RPMI7951 (cell line): ENCODE measurements at places on chromosomes 5 and 9.

DNA sequence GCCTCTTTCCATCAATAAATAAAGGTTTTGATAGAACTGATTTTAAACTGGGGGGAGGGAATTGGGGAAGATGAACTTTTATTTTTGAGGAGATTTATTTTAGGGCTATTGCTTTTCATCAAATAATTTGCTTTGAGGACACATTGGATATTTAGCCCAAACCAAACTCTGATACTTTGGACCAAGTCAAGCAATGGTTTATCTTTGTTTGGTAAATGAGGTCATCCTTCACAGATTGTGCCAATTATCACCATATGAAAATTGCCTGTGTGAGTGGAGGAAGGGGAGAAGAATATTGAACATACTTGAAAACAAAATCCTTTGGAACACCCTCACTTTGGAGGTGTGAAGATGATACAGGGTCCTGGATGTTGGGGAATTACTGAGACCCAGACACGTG is 176.9 kb upstream of the CD180 start:
- DNase-seq = no peak

GRCh38 chr5:5018578-5018970 is 121.6 kb upstream of the ADAMTS16 start:
- peak; percentile 92 for DNase-seq

GRCh38 chr5:112109331-112110007 is 309.6 kb downstream of the EPB41L4A start:
- DNase-seq = peak; percentile 75

DNA sequence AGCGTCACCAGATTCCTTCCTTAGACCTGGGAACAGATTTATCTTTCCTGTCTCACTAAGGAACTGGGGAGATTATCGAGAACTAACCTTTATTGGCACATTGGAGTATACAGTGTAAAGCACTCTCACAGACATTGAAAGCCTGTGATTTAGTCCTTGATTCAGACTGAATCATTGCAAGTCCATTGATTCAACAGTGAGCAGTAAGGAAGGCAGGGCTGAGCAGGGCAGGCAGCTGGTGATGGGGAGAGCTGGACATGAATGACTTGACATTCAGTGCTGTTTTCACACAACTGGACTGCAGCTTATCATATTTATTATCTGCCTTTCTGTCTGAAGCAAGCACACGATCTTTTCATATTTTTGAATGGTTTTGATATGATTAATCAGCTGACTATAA is 16.2 kb downstream of the ISOC1 start:
- no peak for DNase-seq

- no peak for DNase-seq
Measured at GRCh38 chr9:92942688-92943616, 4.4 kb upstream of the FGD3 start.

DNA sequence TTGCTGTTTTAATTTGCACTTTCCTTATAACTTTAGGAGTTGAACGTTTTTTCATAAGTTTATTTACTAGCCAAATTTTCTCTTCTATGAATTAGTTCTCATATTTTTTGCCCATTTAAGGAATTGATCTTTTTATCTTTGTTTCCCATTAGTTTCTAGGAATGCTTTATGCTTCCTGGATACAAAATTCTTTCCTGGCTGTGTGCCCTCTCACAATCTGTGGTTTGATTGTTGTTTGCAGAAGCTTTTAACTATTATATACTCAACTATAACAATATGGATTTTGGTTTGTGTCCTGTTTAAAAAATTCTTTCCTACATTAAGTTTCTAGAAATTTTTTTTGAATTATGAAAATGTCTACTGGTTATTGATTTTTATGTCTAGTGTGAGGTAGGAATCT is 206.3 kb downstream of the CSNK1G3 start:
- DNase-seq = no peak

GRCh38 chr5:168992687-168993086 is 308.3 kb downstream of the SLIT3 start:
- no peak for DNase-seq

DNA sequence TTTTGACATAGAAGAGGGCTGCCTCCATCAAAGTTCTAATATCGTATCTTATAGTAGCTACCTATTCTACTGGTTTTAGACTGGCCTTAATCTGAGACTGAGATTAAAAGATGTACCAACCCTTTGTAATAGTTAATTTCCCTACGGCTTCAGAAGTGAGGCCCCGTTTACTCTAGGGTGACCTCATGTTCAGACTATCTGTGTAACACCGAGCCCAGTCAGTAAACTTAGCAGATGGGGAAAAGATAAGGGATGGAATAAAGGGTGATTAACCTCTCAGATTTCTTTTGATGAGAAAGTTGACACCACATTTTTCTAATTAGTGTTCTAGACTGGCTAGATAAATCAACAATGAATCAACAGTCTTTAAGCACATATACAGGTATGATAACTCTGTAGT is 283.1 kb downstream of the KCTD16 start:
- no peak for DNase-seq

- peak; percentile 91 for DNase-seq
Measured at GRCh38 chr5:163505368-163506094, at the start of gene MAT2B. Gene MAT2B, plus strand, starts transcription at chr5:163505619. Its CDS starts 68 bp downstream, at chr5:163505687.

GRCh38 chr5:172645271-172646055 is 4.4 kb downstream of the NEURL1B start:
- no peak for DNase-seq

GRCh38 chr9:17986595-17986994 is 407.7 kb downstream of the SH3GL2 start:
- no peak for DNase-seq

DNA sequence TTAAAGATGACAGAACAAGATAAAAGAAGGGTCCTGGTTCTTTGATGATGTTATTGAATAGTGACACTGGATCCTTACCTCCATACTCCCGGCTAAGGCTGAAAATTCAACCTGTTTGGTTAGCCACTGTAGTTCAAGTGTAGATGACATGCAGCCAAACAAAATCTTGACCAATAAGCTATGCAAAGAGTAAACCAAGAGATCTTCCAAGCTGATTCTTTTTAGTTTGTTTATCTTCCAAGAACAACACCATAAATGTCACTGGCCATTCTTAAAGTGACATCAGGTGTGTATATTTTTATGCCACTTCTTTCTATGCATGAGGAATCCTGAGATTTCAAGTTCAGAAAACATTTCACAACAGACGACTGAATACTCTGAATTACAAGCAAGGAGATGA is 141.5 kb upstream of the FST start:
- no peak for DNase-seq

DNA sequence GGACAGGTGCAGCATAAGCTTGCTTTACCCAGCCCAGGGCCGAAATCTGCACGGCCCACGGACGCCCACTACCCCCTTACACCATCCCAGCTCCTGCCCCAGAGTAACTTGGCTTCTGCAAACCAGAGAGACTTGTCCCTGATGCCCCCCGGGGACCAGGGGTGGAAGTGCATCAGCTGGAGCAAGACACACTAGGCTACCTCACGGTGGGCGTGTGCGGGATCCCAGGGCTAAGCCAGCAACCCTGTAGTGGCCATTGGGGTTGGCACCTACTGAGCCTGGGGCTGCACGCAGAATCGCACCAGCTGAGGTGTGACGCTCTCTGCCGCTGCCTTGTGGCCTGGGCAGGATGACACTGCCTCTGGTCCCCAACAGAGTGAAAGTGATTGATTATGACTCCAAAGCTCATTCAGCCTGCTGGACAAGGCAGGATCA is 6.1 kb upstream of the ZNF79 start:
- peak; percentile 10 for DNase-seq

- DNase-seq = no peak
Measured at GRCh38 chr5:23825196-23825595, 317.8 kb downstream of the PRDM9 start.

GRCh38 chr5:3954633-3955032 is 359.0 kb downstream of the IRX1 start:
- no peak for DNase-seq

DNA sequence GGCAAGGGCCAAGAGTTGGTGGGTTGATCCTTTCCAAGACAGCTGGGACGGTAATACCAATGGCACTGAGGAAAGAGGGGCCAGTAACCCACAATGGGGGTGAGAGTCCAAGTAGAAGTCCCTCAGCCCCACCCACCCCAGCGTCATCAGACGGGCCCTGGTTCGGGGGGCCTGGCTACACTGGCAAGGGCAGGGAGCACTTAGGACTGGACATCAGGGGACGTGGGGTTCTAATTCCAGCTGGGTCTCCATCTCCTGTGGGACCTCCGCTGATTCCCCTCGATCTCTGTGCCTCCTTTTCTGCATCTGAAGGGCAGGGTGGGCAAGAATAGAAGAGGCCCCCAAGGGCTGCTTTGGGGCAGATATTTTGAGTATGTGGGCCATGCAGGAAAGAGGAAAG is 53.5 kb upstream of the FCN1 start:
- no peak for DNase-seq

DNA sequence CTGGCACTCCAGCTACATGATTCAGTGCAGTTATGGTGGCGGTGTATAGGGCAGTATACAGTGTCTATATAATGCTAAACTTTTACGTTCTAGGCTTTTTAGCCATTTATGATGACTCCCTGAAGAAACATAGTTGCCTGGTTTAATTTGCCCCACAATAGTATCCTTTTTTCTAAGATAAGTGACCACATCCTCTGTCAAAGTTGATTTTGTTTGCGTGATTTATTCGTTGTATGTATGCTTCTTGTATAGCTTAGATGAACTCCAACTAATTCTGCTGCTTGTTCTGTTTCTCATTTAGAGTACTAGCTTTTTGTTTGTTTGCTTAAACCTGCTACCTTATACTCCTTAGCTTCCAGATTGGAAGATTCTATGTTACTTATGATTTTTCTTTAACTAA is 83.6 kb downstream of the ERMP1 start:
- DNase-seq = no peak

DNA sequence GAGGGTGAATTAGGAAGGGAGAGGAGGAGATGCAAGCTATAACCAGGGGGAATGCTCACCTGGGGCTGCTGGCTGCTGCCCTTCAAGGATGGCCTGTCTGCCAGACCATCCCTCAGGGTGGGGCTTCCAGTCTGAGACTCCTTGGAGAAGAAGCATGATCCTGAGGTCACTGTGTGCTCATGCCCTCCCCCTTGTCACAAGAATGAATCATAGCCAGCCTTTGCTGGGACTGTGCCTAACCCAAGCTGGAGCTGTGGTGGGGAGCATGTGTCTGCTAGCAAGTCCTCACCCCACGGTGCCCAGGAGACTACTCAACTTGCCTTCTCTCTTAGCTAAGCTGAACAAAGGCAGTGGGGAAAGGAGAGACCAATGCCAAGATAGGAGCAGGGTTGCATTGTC is 463.6 kb downstream of the SPOCK1 start:
- peak; percentile 31 for DNase-seq

- peak; percentile 11 for DNase-seq
Measured at GRCh38 chr5:142924135-142924883, 154.1 kb downstream of the ARHGAP26 start.

- DNase-seq = no peak
Measured at GRCh38 chr9:127175319-127175715, 52.9 kb upstream of the ANGPTL2 start.

DNA sequence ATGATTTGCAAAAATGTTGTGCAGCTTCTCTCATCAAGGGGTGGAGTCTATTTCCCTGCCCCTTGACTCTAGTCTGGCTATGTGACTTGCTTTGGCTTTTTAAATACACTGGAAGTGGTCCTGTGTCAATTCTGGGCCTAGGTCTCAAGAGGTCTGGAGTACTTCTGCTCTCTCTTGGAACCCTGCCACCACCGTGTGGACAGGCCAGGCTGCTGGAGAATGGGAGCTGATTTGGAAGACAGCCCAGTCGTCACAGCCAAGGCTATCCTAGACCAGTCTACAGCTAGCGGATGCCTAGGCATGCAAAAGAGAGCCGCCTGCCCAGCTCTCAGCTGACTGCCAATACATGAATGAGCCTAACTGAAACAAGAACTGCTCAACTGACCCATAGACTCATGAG is 56.7 kb upstream of the CLINT1 start:
- peak; percentile 50 for DNase-seq

- peak; percentile 27 for DNase-seq
Measured at GRCh38 chr5:66814146-66814991, 218.2 kb downstream of the MAST4 start.

DNA sequence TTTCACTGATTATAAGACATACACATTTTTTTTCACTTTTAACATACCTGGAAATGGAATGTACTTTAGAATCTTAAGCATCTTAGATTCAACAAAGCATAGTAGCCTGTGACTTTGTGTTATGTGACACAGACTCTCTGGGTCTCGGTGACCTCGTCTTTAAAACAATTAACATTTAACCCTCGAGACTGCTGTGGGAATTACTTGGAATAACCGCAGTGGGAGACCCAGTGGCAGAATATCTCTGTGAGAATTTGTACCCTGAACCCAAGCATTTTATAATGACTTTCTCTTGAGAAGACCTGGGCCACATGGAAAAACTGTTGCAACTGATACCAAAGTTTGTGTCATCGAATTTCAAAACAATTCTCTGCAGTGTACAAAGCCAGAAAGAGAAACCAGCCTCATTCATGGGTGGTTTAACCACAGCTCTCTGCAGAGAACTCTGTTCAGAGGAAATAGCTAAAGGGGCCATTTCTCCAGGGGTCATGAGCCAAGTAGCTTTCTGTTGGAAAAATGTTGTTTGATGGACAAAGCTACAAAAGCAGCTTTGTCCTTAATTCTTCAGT is 10.0 kb upstream of the RETREG1 start:
- peak; percentile 39 for DNase-seq

DNA sequence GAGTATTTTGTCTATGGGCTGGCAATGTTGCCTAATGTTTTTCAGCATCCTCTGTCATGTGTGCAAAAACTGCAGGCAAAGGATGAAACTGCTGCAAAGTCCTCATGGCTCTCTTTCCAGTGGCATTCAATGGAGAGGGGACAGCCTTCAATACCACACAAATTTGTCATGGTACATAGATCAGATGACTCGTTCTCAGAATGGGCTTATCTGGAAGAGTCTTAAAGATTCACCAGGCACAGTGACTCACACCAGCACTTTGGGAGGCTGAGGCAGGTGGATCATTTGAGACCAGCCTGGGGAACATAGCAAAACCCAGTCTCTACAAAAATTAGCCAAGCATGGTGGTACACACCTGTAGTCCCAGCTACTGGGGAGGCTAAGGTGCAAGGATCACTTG is 5.3 kb downstream of the CDKN2AIPNL start:
- peak; percentile 25 for DNase-seq

GRCh38 chr9:99677281-99677680 is 144.4 kb upstream of the NR4A3 start:
- no peak for DNase-seq
